ENCODE measurements at places on chromosomes 5 and 9.
A peak's percentile ranks its signal among the peaks of the same experiment; 100 is the strongest.

DNA sequence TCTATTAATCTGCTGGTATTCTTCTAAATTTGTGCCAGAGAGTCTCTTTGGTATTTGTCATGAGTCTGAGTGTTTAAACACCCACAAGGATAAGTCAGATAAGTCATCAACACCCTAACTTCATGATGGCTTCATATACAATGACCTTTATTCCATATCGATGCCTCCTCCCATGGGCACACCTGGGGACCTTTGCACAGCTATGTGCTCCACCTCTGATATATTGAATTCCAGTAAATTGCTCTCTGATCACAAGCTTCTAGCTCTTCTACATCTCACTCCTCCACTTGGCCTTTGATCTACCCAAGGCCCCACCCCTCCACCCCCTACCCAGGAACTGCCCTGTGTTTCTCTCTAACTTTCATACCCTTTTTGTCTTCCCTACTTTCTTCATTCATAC lies 102.7 kb upstream of the MIER3 start:
- no peak for DNase-seq

DNA sequence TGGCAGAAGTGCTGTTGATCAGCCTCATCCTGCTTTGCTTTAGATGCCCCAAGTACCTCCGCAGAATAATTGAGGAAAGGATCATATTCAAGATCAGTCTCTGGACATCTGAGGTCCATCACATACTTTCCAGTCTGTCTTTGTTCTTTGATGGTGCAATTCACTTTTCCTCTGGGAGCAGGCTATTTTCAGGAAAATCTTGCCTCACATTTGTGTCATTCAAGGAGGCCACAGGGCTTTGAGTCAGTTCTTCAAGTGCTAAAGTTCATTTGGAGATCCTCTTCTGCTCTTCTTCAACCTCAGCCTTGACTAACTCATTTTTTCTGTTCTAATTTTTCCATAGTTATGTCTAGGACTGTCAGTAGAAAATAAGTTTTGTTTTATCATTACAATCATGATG lies 18.6 kb downstream of the EQTN start:
- DNase-seq = no peak

DNA sequence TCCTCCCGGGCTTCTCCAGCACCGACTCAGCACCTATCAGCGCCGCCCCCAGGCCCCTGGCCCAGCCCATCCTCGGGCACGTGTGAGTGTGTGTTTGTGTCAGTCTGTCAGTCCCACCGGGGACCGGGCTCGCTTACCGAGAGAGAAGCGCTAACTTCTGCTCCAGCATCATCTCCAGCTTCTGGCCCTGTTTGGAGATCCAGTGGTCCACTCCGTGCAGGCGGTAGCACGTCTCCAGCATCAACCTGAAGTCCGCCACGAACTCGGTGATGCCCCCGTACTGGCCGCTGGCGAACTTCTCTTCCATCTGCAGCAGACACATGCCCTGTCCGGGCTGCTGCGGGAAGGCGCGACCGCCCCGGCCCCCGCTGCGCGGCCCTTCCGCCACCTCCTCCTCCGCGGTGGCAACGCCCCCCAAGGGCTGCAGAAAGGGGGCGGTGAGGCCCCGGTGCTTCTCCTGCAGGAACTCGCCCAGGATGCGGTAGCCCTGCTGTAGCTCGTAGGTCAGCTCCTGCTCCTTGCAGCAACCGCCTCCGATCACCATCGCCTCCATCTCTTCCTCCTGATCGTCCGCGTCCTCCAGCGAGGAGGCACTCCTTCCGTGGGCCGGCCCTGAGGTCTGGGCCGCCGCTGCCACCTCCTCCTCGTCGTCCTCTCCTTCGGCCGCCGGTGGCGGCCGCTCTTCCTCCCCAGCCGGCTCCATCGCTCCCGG lies 8.2 kb downstream of the RANBP6 start:
- DNase-seq = peak; percentile 97

- DNase-seq = no peak
Observed at GRCh38 chr9:125376261-125377226, 114.9 kb downstream of the GAPVD1 start.

- DNase-seq = peak; percentile 57
Observed at GRCh38 chr5:56693220-56693579, 122.1 kb upstream of the MAP3K1 start.

Measured in activated T-cell treated with anti-CD3 and anti-CD28 coated beads, Interleukin-2, amount 50 U/mL, for 48 hours (primary cell).